ENCODE measurements at places on chromosomes 12 and 14. TPM values are rescaled to one million over a fixed set of nuclear protein-coding genes. Genes with fewer than 3 reads are reported as not detected.

- no peak for DNase-seq
Measured at GRCh38 chr12:58564721-58565120, 355.6 kb downstream of the LRIG3 start.

The PRH2 gene
- total RNA-seq = not detected

- no peak for DNase-seq
Measured at GRCh38 chr14:99875421-99875820, 82.2 kb downstream of the EML1 start.

- no peak for DNase-seq
Measured at GRCh38 chr14:51704545-51704944, 52.8 kb downstream of the FRMD6 start.

The ZC2HC1C gene
- total RNA-seq = 5.0 TPM

The SLC38A4 gene
- not detected for total RNA-seq

DNA sequence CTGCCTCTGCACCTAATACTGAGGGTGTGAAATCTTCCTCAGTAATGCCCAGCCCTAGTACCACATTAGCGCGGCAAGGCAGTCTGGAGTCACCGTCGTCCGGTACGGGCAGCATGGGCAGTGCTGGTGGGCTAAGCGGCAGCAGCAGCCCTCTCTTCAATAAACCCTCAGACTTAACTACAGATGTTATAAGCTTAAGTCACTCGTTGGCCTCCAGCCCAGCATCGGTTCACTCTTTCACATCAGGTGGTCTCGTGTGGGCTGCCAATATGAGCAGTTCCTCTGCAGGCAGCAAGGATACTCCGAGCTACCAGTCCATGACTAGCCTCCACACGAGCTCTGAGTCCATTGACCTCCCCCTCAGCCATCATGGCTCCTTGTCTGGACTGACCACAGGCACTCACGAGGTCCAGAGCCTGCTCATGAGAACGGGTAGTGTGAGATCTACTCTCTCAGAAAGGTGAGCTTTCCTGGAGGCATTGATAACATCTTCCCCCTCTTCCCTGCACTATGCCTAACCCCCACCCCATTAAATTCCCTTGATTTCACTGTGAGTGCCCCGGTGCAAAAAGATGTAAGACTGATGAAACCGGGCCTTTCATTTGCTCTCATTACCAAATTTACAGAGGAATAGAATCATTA is 291.4 kb downstream of the NAV3 start:
- DNase-seq = no peak

GRCh38 chr12:40989785-40990184 is 198.3 kb upstream of the PDZRN4 start:
- no peak for DNase-seq

- no peak for DNase-seq
Measured at GRCh38 chr12:39692258-39692853, 72.8 kb upstream of the ABCD2 start.

- no peak for DNase-seq
Measured at GRCh38 chr12:20832911-20833310, 22.4 kb downstream of the SLCO1B3 start.

DNA sequence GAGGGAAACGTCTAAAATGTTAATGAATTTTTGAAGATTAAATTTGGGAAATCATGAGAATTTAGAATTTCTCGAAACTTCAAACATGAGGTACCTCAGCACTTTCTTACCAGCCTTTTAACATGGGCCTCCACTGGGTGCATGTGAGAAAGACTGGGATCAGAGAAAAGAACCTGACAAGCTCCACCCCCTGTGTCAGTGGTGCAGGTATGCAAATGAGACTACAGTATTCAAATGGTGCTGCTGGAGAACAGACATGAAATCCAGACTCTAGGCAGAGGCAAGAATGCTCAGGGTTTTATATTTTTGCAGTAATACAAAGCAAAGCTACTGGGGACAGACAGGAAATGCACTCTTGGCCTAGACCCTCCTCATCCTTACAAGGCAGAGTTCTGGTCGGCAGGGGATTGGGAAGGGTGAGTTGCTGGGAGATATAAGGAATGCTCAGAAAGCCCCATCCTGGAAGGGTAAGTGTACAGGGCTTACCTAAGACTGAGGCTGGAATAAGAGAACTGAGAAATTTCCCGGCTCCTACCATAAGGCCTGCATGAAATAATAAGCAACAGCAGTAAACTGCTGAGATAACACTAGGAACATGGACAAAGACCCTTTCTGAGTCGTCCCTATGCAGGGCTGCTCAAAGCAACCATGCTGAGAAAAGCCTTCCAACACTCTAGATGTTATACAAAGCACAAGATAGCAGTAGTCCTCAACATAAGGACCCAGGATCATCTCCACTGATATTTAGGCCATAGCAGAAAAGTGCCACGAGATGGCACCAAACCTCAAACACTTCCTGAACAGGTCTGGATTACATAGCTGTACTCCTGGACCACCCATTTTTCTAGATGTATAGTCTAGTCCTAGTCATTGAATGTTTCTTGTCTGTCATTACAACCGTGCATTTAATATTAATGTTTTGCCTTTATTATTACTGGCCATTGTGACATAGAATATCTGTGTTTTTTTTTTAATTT is 260.8 kb downstream of the RASSF9 start:
- DNase-seq = no peak

DNA sequence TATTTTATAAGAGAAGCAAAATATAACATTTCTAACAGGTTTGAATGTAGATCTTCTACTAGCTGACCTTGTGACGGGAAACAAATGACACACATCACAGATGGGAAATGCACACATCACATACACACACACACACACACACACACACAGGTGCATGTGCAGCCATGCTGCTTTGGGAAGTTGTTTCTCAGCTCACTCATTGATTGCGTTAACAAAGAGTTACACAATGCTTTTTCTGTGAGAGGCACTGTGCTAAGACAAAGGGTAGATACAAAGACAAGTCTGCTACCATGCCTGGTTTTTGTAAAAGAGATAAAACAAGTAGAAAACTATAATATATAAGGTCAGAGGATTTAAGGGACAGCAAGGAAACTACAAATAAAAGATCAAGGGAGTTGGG is 1.3 kb upstream of the NR1H4 start:
- DNase-seq = no peak

GRCh38 chr12:108757856-108758255 is 26.5 kb upstream of the CORO1C start:
- no peak for DNase-seq

GRCh38 chr12:7319930-7320329 is 16.1 kb downstream of the ACSM4 start:
- DNase-seq = no peak

GRCh38 chr12:45426294-45426693 is 210.4 kb downstream of the ANO6 start:
- no peak for DNase-seq

GRCh38 chr14:88934351-88934806 is 109.9 kb downstream of the TTC8 start:
- DNase-seq = no peak

- no peak for DNase-seq
Measured at GRCh38 chr12:107440606-107441005, 245.0 kb upstream of the PWP1 start.

The FBXO33 gene
- 9.1 TPM for total RNA-seq

The BCDIN3D gene
- 2.2 TPM for total RNA-seq

DNA sequence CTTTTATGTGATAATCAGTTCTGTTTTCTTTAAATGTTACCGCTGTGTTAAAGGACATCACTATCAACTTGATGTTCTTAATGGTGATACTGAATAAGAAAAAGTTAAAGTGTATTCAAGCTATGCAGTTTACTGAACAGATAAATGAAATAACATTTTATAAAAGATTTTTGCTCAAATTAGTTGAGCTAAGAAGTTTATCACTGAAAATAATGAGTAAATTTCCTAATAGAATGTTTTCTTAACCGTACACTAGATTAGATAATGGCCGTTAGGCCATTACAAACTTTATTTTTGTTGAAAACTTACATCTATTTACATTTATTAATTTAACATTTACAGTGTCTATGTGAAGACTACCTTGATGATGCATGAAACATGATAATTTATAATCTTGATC is 25.0 kb downstream of the ATF7IP start:
- no peak for DNase-seq

DNA sequence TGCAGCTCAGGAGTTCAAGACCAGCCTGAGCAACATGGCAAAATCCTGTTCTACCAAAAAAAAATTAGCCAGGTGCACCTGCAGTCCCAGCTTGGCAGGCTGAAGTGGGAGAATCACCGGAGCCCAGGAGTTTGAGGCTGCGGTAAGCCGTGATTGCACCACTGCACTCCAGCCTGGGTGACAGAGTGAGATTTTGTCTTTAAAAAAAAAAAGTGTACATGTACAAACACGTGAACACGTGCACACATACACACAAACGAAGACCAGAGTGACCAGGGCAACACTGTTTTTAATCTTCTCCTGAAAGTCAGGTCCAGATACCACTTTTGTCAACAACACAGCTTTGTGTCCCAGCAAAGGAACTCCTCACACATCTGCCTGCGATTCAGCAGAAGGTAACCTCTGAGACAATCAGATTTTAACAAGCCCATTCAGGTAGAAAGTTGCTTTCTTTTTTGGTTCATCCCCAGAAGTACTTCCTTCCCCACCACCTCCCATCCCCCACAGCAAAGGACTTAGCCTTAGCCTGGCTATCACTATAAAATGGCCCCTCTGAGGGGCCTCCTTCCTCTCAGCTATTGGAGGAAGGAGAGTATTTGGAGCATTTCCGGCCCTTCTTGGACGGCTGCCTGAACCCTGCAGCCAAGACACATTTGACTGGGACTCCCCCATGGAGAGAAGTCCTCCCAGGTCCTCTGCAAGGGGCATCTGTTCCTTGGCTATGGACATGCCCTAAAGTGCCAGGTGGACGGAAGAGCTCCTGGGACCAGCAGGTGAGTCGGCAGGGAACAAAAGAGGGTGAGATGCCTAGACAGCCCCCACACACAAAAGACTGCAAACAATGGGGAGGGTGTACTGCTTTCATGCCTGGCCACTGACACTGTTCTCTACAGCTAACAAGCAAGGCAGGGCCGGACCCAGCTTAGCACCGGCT is 9.8 kb downstream of the CTDSP2 start:
- DNase-seq = no peak

The KRT75 gene
- total RNA-seq = not detected

- DNase-seq = no peak
Measured at GRCh38 chr12:100229036-100229635, 28.5 kb downstream of the ACTR6 start.

DNA sequence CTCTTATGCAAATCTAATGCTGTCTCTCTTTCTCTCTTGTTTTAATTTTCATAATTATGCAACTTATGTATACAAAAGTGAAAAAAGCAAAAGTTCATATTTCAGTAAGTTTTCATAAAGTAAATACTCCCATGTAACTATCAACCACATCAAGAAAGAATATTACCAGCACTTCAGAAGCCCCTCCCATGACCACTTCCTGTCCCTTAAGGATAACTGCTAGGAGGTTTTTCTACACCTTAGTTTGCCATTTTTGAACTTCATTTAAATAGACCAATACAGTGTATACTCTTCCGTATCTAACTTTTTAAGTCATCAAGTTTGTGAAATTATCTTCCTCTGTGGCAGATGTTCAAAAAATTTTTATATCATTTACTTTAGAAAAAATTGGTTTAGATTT is 547 bp upstream of the OR4K15 start:
- DNase-seq = no peak

GRCh38 chr12:123131291-123131832 is 19.5 kb downstream of the PITPNM2 start:
- DNase-seq = no peak

DNA sequence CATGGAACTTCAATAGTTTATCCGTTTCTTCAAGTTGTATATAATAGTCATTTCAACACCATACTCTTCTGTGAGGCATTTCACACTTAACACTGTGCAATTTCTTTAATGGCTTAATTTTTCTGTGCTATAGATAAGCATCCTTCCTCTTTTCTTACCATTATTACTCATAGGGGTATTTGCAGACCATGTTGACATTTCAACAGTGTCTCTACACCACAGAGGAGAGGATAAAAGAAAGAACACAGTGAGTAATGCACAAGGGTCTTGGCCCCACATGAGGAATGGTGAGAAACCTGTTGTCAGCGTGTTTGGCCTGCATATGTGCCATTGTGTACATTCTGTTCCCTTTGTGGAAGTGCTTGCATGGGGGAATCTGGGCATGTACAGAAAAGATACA is 421.5 kb upstream of the MDGA2 start:
- DNase-seq = no peak

The CRIP1 gene
- total RNA-seq = 56.5 TPM

DNA sequence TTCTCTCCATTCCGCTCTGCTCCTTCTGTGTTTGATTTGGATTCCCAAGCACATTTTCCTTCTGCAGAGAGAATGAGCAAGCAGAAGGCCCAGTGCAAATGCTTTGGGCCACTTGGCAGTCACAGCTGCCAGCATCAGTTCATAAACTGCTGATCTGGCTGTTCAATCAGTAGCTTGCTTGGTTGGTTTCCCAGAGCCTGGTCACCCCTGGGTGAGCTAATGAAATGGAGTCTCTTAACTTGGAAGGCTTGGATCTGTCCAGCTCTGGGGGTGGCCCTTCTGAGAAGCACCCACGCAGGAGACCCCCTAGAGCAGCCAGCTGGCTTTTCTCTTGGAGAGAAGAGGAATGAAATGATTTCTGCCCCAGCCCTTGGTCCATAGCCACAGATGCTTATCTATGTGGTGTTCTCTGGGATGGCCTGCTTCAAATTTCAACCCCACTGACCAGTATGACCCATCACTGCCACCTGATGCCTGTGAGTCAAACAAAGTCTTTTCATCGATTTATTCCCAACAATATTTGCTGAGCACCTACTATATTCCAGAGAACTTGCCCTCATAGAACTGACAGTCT is 30.3 kb downstream of the FAIM2 start:
- no peak for DNase-seq

DNA sequence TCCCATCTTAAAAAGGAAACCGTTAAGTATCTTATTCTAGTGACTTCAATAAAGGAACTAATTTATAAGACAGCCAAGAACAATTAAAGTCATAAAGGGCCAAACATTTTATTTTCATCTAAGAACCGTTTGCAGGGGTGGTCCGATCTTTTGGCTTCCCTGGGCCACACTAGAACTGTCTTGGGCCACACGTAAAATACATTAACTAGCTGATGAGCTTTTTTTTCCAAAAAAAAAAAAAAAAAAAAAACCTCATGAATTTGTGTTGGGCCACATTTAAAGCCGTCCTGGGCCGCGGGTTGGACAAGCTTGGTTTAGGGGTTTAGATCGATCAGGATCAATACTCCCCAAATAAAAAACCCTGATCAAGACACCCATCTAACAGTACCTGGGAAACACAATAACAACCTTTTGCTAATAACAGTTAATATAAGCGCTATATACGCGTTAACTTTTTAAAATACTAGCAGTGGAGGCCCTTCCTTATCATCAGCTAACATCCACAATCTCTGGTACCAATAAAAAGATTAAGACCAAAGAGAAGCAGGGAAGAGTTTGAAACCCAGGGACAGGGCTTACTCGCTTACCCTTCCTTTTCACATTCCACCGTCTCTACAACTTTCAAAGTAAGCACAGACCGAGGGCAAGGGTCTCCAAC is 1.1 kb downstream of the NAP1L1 start:
- no peak for DNase-seq

- DNase-seq = no peak
Measured at GRCh38 chr14:30234966-30235365, 307.3 kb upstream of the PRKD1 start.

GRCh38 chr14:36221112-36221511 is 44.6 kb upstream of the PTCSC3 start:
- DNase-seq = no peak
